Right renal pelvis (tissue), 4 donors: ENCODE measurements at places on chromosomes 2 and 18. TPM values are rescaled to one million over a fixed set of nuclear protein-coding genes. Genes with fewer than 3 reads are reported as not detected.

GCG gene
- polyA plus RNA-seq = not detected

GPR45 gene
- not detected for polyA plus RNA-seq

FAM228A gene
- 1.9 TPM for polyA plus RNA-seq

UGT1A5 gene
- polyA plus RNA-seq = not detected

PTPN4 gene
- 25.6 TPM for polyA plus RNA-seq

CFC1 gene
- not detected for polyA plus RNA-seq

CIAO1 gene
- 71.9 TPM for polyA plus RNA-seq

FTCDNL1 gene
- 1.9 TPM for polyA plus RNA-seq

GPR55 gene
- polyA plus RNA-seq = 0.20 TPM

MYL12A gene
- polyA plus RNA-seq = 425 TPM
